ENCODE measurements at places on chromosomes 1 and 21.

DNA sequence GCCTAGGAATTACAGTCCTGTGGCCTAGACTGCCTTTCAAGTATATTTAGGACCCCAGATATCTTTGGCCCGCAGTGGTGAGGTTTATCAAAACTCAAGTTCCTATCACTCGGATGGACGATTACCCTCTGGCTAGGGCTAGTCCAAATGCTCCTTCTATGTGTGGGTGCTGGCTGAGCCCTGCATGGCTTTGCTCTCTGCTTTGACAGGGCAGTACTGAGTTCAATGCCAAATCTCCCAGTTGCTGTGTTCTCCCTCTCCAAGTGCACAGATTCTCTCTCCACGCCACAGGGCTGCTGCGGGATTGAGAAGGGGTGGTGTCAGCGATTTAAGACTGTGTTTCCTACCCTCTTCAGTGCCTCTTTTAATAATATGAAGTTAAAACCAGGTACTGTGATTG lies 97.0 kb downstream of the LHX4 start:
- no peak for DNase-seq

DNA sequence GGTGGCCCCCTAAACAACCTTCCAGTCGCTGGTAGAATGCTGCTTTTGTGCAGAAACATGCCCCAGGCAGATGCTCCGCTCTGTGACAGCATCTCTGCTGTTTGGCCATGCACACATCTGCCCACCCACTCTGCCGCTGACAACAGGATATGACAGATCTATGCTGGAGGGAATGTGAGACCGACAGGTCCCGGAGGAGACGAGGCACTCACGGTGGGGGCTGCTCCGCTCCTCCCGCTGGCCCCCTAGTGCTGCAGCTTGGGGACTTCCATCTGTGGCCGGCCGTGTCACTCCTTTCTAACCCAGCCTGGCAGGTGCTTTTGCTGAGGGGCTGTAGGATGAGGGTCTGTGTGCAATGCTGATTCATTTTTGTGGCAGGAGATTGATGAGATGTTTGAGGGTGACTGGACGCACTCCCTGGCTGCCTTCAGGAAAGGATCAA lies 49.1 kb upstream of the DMRTB1 start:
- peak; percentile 29 for DNase-seq

DNA sequence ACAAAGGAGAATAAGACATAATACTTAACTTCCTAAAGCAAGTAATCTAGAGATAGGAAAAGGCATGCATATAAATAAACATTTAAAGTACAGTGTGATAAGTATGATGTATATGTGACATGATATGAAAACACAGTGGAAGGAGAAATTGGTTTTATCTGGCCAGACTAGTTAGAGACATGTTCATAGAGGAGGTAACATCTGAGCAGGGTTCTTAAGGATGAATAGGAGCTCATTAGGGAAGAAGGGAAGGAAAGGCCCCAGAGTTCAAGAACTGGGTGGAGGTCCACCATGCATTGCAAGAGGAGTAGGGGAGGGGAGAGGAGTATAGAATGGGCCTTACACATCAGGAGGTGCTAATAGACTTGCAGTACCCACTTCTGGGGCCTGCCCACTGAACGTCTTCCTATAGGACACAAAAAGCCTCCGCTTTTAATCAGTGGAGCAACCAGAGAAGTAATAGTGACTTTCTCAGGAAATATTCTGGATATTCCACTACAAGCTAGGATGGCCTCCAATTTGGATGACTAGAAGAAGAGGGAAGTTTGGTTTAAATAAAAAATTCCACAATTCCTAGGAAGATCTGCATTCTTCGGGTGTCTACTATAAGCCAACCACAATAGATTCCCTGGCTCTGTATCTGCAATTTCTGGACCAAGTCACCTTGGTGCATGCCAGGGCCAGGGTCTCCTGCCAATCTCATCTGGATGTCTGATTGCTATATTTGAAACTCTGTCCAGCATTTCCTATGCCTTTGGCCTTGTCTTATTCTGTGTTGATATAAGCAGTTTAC lies 41.9 kb downstream of the NGF start:
- DNase-seq = no peak

DNA sequence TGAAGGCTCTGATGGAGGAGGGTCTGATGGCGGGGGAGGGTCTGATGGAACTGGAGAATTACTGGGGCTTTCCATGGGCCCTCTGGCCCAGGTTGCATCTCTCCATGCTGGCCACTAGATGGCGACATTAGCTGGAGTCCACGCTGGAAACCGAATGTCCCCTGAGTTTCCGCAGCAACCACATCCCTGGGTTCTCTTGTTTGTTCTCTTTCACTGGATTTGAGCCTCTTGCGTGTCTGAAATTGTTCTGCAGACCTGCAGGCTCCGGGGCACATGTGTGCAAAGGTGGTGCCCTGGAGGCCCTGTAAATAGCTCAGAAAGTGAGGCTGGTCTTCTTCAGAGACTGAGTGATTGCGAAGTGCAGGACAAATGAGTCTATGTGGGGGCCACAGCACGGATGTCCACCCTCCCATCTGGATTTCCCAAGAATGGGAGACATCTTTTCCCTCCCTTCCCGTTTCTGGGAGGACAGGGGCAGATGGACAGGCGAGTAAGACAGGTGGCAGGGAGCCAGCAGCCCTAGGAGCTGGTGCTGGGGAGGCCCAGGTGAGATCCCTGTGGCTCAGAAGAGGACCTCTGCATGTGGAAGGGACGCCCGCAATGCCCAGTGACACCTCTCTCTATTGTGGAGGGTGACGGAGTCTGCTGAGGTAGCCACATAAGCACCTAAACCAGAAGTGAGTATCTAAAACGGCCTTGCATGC lies 73.2 kb upstream of the ABCG1 start:
- peak; percentile 59 for DNase-seq

All from activated T-cell treated with anti-CD3 and anti-CD28 coated beads, Interleukin-2, amount 50 U/mL, for 4 hours (primary cell).